H54 (cell line): ENCODE measurements at places on chromosomes 7 and 10.

DNA sequence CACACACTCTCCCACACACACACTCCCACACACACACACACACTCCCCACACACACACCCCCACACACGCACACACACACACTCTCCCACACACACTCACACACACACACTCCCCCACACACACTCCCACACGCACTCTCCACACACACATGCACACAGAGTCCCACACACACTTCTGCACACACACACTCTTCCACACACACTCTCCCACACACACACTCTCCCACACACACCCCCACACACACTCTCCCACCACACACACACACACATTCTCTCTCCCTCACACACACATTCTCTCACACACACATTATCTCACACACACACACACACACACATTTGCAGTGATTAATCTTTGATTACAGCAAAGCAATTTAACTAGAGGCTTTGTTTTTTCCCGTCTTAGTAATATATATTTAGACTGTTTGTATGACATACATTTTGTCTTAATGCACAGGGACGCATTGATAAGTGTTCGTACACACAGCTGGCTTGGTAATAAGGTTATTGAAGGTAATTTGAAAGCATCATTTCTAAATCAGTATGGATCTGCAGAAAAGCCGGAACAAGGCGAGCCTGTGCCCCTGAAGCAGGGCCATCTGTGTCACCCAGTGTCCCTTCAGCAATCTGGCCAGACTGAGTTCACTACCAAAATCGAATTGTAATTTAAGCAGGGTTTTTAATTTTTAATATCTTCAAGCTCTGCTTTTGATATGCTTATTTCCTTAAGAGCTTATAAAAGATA, 69.9 kb upstream of the SH2B2 start:
- DNase-seq = no peak

- DNase-seq = no peak
Observed at GRCh38 chr10:32245760-32246159, 101.2 kb downstream of the EPC1 start.

- no peak for DNase-seq
Observed at GRCh38 chr7:131357282-131357880, 29.7 kb downstream of the MKLN1 start.

DNA sequence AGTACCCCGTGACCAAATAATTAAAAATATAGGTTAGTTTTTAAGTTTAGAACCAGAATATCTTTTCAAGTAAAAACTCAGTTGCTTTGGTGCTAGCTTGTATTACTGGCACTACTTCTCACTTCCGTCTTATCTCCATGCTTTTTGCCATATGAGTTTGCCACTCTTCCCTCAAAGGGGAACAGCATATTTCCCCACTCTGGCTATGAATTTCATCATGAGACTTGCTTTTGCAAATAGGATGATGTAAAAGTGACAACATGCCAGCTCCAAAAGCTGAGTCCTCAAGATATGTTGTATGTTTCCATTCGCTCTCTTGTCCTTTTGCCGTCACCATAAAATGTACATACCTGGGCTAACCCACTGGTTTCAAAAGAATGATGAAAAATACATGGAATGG, 178.1 kb upstream of the SEMA3A start:
- no peak for DNase-seq
